Stomach (tissue), 19 donors: ENCODE measurements at places on chromosomes 7 and 10.
A peak's percentile ranks its signal among the peaks of the same experiment; 100 is the strongest.

GRCh38 chr7:157432541-157432956 is 95.7 kb downstream of the DNAJB6 start:
- peaks cover 8% of the 10 kb centered on the region for H3K4me1 ChIP-seq
- DNase-seq, result peak; percentile 73
- no peak overlapping the region for H3K27ac ChIP-seq
- H3K36me3 ChIP-seq, result no peaks in the 10 kb centered on the region
- H3K27me3 ChIP-seq, result peaks cover 13% of the 10 kb centered on the region

GRCh38 chr7:20219446-20220292 is 2.5 kb upstream of the MACC1 start:
- no peaks in the 10 kb centered on the region for H3K36me3 ChIP-seq
- peak overlapping the region; percentile 85 for H3K27ac ChIP-seq
- no peak overlapping the region for H3K4me3 ChIP-seq
- peak; percentile 84 for DNase-seq
- H3K27me3 ChIP-seq, result no peaks in the 10 kb centered on the region
- H3K4me1 ChIP-seq, result peaks cover 42% of the 10 kb centered on the region

GRCh38 chr10:107653832-107654287 is 489.4 kb upstream of the SORCS1 start:
- no peaks in the 10 kb centered on the region for H3K27me3 ChIP-seq
- peaks cover 11% of the 10 kb centered on the region for H3K4me1 ChIP-seq
- peak overlapping the region; percentile 53 for H3K27ac ChIP-seq
- DNase-seq, result no peak
- H3K4me3 ChIP-seq, result peak overlapping the region; percentile 43

- H3K36me3 ChIP-seq, result no peaks in the 10 kb centered on the region
- no peaks in the 10 kb centered on the region for H3K4me1 ChIP-seq
- H3K4me3 ChIP-seq, result no peak overlapping the region
- no peak for DNase-seq
- H3K27me3 ChIP-seq, result no peaks in the 10 kb centered on the region
Measured at GRCh38 chr10:16603308-16603707, 81.6 kb upstream of the C1QL3 start.

DNA sequence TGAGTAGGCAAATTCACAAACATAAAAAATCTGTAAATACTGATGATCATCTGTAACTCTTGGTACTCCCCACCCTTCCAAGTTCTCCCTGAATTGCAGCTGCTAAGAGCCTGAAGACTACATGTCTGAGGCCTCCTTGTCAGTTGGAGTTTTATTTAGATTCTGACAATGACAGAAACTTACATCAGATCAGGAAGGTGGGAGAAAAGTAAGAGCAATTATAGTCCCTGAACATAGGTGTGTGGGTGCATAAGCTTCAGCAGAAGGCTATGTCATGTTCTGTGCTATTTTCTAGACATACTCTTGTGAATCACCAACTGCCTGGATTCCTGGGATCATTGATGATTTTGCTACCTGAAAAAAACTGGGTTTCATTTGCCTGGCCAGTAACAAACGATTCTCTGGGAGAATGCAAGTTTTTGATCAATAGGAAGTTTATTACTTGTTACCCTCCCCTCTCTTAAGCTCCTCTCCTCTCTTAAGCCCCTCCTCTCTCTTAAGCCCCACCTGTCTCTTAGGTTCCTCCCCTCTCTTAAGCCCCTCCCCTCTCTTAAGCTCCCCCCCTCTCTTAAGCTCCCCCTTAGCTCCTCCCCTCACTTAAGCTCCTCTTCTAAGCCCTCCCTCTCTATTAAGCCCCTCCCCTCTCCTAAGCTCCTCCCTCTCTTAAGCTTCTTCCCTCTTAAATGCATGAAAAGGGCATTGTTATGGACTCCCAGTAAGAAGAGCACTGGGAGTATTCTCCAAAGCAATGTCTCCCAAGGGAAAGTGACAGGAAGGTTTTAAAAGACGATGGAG is 1183.4 kb upstream of the AUTS2 start:
- H3K4me3 ChIP-seq, result no peak overlapping the region
- no peak for DNase-seq
- H3K36me3 ChIP-seq, result no peaks in the 10 kb centered on the region
- no peak overlapping the region for H3K27ac ChIP-seq

- H3K4me3 ChIP-seq, result no peak overlapping the region
- H3K36me3 ChIP-seq, result no peaks in the 10 kb centered on the region
- no peak overlapping the region for H3K27ac ChIP-seq
Measured at GRCh38 chr7:47649919-47650318, 68.0 kb upstream of the TNS3 start.

GRCh38 chr10:124989526-124989925 is 47.6 kb downstream of the ZRANB1 start:
- no peaks in the 10 kb centered on the region for H3K27me3 ChIP-seq
- H3K36me3 ChIP-seq, result peaks cover 100% of the 10 kb centered on the region
- peaks cover 4% of the 10 kb centered on the region for H3K4me1 ChIP-seq
- DNase-seq, result no peak
